Activated CD4-positive, alpha-beta T cell treated with anti-CD3 and anti-CD28 coated beads for 24 hours (primary cell): ENCODE measurements at places on chromosomes 2 and 18.

DNA sequence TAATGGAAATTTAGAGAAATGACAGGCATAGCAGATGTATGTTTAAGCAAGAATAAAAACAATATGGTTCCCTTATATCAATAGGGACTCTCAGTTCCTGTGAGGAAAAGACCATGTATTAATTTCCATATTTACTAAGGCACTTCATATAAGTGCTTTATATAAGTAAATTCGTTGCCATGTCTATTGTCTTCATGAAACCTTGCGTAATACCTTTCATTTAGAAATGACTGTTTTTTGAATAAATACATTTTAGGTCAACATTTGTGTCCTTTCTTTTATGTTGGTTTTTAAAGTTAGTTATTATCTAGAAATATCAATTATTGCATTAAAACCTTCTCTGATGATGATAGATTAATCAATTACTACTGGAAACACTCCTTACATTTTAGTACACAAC, 83.3 kb downstream of the KCNS3 start:
- DNase-seq = no peak

DNA sequence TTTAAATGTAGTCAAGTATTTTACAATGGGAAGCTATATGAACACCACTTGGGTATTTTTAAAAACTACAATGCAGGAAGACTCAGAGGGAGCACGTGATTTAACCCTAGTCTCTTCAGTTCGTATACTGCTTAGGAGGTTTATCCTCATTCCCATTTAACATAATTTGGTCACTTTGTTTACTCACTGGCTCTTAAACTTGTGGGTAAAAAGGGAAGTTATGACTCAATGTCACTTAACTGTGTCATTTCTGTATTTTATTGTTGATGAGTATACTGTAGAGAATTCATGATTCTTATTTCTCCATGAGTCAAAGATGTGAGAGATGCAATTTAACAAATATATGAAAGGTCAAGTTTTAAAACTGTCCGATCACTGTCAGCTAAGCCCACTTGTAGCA, 48.2 kb downstream of the SLC66A3 start:
- no peak for DNase-seq

DNA sequence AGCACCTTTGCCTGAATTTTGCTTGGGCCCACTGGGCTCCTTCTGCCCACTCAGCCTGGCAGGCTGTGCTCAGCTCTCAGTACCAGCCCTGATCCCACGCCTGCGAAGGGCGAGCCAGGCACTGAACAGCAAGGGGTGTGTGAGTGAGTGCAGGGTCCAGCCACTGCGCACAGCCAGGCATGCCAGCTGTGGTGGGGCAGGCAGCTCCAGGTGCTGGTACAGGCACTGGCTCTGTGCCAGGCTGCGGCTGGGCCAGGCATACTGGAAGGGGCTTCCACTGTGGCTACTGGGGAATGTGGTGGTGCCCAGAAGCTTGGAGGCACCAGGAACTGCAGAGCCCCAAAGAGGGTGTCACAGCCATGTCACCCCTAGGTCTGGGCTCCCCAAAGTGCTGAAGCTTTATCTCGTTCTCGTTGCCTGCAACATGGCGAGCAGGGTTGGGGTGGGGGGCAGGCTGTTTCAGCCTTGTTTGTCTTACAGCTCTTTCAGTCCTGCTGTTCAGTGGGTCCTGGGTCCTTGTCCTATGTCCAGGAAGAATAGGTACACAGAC, 8.8 kb downstream of the DYSF start:
- no peak for DNase-seq

- DNase-seq = no peak
These were observed 173.2 kb upstream of the ARL4C start for GRCh38 chr2:234670052-234670451.

- DNase-seq = no peak
These were observed 194.9 kb upstream of the POU3F3 start for GRCh38 chr2:104658904-104659591.
